ENCODE measurements at places on chromosomes 12 and 14. TPM values are rescaled to one million over a fixed set of nuclear protein-coding genes. Genes with fewer than 3 reads are reported as not detected.
A peak's percentile ranks its signal among the peaks of the same experiment; 100 is the strongest.

ETFBKMT gene
- 1.4 TPM for total RNA-seq

PLA2G1B gene
- total RNA-seq = not detected

PSEN1 gene
- total RNA-seq = 35.3 TPM

ASCL1 gene
- total RNA-seq = not detected

CD69 gene
- total RNA-seq = 40.3 TPM

AICDA gene
- not detected for total RNA-seq

MUCL1 gene
- total RNA-seq = not detected

DNA sequence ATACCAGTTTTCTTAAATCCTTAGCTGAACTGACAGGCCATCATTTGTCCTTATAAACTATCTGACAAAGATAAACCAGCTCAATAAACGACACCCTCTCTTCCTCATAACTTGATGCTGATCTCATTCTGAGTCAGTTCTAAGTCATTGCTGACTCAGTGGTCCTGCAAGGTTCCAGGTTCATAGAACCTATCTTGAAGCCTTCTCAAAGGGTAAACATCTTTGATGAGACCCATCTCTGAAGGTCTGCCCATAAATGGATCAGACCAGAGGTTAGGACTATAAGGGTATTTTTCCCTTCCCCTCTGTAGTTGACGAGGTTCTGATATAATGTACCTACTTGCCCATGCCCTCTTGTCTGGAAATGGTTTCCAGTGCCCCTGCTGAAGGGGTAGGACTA is 11.9 kb downstream of the NAA25 start:
- H3K27me3 ChIP-seq = no peaks in the 10 kb centered on the region
- peaks cover 8% of the 10 kb centered on the region for H3K4me1 ChIP-seq
- H3K4me3 ChIP-seq = no peak overlapping the region
- H3K36me3 ChIP-seq = peaks cover 4% of the 10 kb centered on the region
- no peak for DNase-seq

DNA sequence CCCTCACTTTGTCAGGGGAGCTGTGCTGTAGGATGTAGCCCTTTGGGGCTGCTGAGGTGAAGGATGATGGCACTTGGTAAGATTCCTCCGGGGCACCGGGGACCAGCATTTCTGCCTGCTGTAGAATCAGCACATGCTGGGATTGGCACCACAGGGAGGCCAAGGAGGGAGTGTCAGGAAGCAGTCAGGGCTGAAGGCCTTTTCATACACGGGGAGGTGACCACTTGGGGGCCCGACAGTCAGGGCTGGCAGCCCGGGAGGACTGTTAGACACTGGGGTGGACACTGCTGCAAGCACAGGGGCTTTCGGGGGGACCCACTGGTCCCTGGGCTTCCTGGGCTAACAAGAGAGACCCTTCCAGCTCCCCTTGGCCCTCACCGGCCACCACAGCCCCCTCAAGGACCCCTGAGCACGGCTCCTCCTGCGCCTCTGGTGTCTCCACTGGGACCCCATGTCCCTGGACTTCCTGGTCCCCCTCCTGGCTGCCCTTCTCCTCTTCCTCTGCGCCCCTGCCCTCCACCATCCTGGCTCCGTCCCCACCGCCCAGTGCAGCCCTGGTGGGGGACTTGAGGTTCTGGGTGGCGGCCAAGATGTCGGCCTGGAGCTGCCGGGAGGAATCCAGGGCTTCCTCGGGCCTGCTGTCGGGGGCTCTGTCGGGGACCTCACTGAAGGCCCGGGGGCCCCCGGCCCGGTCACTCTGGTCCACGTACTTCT is 6.5 kb downstream of the TMEM119 start:
- no peaks in the 10 kb centered on the region for H3K36me3 ChIP-seq
- no peak for DNase-seq
- no peak overlapping the region for H3K27ac ChIP-seq
- H3K4me1 ChIP-seq = no peaks in the 10 kb centered on the region
- H3K4me3 ChIP-seq = no peak overlapping the region
- H3K27me3 ChIP-seq = no peaks in the 10 kb centered on the region

DNA sequence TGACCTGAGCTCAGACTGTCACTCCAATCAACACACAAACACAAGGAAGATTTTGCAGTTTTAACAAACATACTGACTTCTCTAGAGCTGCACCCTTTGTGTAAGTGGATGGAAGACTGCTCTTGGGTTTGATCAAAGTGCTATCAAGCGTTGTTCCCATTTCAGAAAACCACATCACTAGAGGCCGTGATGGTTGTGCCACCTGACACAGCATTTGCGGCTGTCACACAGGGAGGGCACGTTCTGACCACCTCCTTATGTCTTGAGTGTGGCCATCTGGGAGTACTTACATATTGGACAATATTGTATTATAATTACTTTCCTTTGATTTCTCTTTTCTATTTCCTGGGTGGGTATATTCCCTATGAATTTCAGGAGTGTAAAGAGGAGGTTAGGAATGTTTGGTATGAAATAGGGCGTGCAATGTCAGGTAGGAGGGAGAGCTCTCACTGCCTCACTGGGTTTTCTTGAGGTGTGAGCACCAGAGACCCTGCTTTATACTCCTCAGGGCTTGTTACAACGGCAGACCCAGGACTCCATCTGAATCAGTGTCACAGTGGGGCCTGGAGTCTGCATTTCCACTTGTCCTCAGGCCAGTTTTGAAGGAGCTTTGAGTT is 74.3 kb downstream of the SYNE3 start:
- H3K4me3 ChIP-seq = no peak overlapping the region
- no peaks in the 10 kb centered on the region for H3K27me3 ChIP-seq
- no peak overlapping the region for H3K27ac ChIP-seq
- H3K4me1 ChIP-seq = no peaks in the 10 kb centered on the region

GRCh38 chr12:58776144-58776543 is 144.2 kb downstream of the LRIG3 start:
- peaks cover 15% of the 10 kb centered on the region for H3K4me1 ChIP-seq
- no peaks in the 10 kb centered on the region for H3K27me3 ChIP-seq
- no peak for DNase-seq
- H3K27ac ChIP-seq = no peak overlapping the region
- no peak overlapping the region for H3K4me3 ChIP-seq

- no peaks in the 10 kb centered on the region for H3K36me3 ChIP-seq
- H3K27ac ChIP-seq = peak overlapping the region; percentile 82
- H3K4me1 ChIP-seq = peaks cover 35% of the 10 kb centered on the region
- peak overlapping the region; percentile 76 for H3K4me3 ChIP-seq
- DNase-seq = no peak
Measured at GRCh38 chr14:29926701-29927375, 809 bp downstream of the PRKD1 start.

DNA sequence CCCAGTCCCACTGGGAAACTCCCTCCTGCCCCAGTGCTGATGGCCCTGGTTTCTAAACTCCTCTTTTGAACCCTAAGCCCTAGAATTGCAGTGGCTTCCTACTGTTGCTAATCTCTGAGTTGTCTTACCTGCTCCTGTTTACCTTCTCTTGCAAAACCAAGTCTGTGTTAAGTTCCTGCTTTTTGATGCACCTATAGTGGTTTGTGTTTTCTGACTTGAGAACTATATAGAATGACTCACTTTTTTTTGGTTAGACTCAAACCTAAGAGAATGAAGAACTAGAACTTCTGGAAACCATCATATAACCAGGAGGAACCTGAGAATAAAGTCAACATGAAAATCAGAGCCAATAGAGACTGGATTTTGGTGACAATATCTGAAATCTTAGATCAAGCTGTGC is 5.5 kb upstream of the GAS2L3 start:
- H3K36me3 ChIP-seq = no peaks in the 10 kb centered on the region
- no peaks in the 10 kb centered on the region for H3K27me3 ChIP-seq

GRCh38 chr12:4012977-4013968 is 140.1 kb upstream of the PARP11 start:
- no peak overlapping the region for H3K27ac ChIP-seq
- no peaks in the 10 kb centered on the region for H3K27me3 ChIP-seq
- H3K4me1 ChIP-seq = no peaks in the 10 kb centered on the region
- DNase-seq = no peak
- H3K36me3 ChIP-seq = no peaks in the 10 kb centered on the region

GRCh38 chr12:126747530-126748149 is 1519.3 kb upstream of the TMEM132C start:
- H3K27me3 ChIP-seq = no peaks in the 10 kb centered on the region
- DNase-seq = no peak
- H3K4me3 ChIP-seq = no peak overlapping the region
- no peak overlapping the region for H3K27ac ChIP-seq
- H3K36me3 ChIP-seq = no peaks in the 10 kb centered on the region

DNA sequence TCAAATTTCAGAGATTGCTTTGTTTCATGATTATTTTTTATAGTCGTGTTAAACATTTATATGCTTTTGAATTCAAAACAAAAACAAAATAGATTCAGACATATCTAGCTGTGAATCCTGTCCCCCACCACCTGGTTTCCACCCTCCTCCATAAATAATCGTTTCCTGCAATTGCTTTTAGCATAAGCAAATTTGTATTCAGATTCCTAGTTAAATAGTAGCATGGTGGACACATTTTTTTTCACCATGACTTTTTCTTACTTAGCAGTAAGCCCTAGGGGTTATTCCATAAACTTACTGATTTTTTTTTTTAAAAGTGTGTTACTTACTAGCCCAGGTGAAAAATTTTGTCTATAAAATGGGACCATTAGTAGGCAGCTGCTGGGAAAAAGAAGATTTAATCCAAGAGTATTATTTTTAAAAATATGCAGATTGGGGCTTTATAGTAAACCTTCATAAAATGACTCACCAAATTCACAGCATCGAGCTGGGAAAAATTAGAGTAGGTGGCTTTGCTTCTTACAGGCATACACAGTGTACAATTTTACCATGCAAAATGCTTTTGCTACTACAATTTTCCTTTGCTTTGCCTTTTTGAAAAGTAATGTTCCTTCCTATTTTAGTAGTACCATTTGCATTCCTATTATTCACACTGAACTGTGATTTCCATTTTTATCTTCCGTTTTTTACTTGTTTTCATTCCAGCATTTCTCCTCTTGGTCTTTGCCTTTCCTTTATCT is 117.8 kb downstream of the BTG1 start:
- H3K4me3 ChIP-seq = no peak overlapping the region
- DNase-seq = no peak
- no peaks in the 10 kb centered on the region for H3K27me3 ChIP-seq
- peaks cover 54% of the 10 kb centered on the region for H3K4me1 ChIP-seq
- peak overlapping the region; percentile 21 for H3K27ac ChIP-seq
- no peaks in the 10 kb centered on the region for H3K36me3 ChIP-seq

DNA sequence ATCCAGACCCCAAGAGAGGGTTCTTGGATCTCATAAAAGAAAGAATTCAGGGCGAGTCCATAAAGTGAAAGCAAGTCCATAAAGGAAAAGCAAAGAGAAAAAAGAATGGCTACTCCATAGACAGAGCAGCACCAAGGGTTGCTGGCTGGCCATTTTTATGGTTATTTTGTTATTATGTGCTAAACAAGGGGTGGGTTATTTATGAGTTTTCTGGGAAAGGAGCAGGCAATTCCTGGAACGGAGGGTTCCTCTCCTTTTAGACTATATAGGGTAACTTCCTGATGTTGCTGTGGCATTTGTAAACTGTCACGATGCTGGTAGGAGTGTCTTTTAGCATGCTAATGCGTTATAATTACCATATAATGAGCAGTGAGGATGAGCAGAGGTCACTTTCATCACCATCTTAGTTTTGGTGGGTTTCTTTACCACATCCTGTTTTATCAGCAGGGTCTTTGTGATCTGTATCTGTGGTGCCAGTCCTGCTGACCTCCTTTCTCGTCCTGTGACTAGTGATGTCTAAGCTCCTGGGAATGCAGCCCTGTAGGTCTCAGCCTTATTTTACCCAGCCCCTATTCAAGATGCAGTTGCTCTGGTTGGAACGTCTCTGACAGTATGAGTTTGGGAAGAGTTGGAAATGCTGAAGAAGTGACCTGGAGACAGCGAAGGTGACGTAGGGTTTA is 100.5 kb downstream of the ZNF664 start:
- no peaks in the 10 kb centered on the region for H3K27me3 ChIP-seq
- no peaks in the 10 kb centered on the region for H3K4me1 ChIP-seq
- no peak overlapping the region for H3K27ac ChIP-seq

- no peaks in the 10 kb centered on the region for H3K27me3 ChIP-seq
- no peak overlapping the region for H3K4me3 ChIP-seq
- H3K36me3 ChIP-seq = no peaks in the 10 kb centered on the region
- DNase-seq = no peak
Measured at GRCh38 chr12:21138016-21138415, 7.0 kb downstream of the SLCO1B1 start.

DNA sequence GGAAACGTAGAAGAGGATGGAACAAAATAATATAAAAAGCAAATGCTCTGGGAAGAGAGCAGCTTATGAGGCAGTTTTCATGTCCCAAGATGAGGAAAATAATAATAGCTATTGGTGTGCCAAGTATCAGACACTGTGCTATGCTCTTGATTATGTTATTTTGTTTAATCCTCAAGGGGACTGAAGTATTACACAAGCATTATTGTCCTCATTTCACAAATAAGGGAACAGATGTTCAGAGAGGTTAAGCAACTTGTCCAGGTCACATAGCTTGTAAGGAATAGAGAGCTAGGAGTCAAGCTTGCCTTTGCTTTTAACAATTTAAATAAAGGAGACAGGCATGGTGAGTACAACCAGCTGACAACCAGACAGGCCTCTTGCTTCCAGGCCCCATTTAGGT is 26.9 kb upstream of the LTBP2 start:
- H3K36me3 ChIP-seq = no peaks in the 10 kb centered on the region
- no peak for DNase-seq
- no peak overlapping the region for H3K4me3 ChIP-seq
- H3K27ac ChIP-seq = no peak overlapping the region

DNA sequence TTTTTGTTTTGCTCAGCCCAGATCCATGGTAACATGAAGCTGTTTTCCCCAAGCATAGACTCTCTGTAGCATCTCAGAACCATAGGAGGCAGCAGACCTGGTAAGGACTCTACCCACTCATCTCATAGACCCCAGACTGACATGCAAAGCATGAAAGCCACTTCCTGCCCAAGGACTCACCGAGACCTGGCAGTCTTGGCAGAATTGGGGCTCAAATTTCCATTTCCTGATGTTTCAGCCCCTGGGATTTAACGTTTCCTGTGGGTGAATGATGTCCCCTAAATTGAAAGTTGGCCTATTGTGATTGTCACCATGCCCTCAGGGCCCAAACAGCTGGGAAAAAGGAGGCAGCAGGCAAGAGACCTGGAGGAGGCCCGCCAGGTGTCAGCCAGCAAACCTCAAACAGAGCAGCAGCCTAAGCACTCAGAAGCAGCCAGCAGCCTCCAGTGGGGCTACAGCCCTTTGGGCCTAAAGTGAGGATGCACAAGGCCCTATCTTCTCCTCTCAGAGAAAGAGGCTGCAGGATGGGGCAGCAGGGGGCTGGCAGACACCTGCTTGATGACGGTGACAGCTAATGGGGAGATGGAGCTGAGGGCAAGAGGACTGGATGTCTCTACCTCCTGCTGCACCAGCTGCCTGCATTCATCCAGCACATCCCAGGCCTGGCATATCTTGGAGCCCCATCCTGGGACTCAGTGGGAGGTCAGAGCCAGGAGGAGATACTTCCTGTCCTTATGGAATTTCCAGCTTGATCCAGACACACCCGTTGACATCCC is 8.5 kb downstream of the KRT85 start:
- H3K27ac ChIP-seq = no peak overlapping the region
- H3K4me1 ChIP-seq = no peaks in the 10 kb centered on the region
- H3K36me3 ChIP-seq = no peaks in the 10 kb centered on the region
- H3K4me3 ChIP-seq = no peak overlapping the region
- no peak for DNase-seq
